ENCODE measurements at places on chromosomes 13 and 19.

DNA sequence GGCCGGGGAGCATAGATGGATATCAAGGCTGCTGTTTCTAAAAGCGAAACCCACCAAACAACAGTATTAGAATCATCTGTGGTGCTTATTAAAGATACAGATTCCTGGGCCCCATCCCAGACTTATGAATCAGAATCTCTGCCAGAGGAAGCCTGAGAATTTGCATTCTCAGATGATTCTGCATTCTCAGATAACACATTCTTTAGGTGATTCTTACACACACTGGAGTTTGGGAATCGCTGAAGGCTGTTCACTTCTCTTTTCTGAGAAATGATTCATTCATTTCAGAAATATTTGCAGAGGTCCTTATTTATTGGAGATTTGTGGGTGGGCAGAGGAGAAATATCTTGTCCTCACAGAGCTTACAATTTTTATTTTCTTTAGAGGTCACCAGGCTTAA lies 24.4 kb downstream of the ALOX5AP start:
- no peak for DNase-seq

- no peak for DNase-seq
Measured at GRCh38 chr19:40646743-40647254, 43.7 kb downstream of the NUMBL start.

DNA sequence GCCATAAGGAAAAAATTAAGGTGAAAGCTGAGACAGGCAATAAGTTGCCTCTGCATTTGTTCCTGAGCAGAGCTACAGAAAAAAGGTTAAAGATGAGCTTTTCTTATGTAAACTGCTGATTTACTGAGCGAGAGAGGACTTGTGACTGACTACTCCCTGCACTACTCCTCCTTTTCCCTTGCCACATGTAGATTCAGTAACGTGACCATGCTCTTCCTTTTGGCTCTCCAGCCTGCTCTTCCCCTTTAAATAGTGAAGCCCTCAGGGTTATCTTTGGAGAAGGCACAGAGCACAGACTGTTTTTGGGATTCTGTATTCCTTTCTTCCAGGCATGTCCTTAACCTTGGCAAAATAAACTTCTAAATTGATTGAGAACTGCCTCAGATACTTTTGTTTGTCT lies 630.2 kb downstream of the UQCRFS1 start:
- no peak for DNase-seq

GRCh38 chr13:76043874-76044273 lies 407.7 kb downstream of the LMO7 start:
- no peak for DNase-seq

GRCh38 chr13:60759499-60759898 lies 362.5 kb downstream of the TDRD3 start:
- no peak for DNase-seq

DNA sequence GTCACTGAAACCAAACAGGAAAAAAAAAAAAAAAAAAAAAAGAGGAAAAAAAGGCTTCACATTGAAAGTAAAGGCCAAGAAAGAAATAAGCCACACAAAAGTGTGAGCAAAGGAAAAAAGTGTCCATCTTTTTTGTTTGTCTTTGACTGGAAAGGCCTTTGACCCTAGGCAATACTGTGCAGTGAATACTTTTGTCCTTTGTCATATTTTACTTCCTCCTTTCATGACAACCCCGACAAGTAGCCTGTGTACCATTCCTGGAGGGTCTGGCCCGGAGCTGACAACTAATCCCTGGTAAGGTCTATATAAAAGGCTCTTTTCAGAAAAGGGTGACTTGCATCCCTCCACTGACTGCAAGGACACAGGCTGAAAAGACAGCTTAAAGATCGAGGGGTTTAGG lies 12.9 kb upstream of the MICU2 start:
- no peak for DNase-seq

GRCh38 chr13:19152403-19152802 lies 29.2 kb downstream of the TUBA3C start:
- DNase-seq = no peak

GRCh38 chr13:40340368-40341095 lies 325.9 kb downstream of the FOXO1 start:
- no peak for DNase-seq

- no peak for DNase-seq
Measured at GRCh38 chr19:35073941-35074340, 32.4 kb downstream of the HPN start.

- no peak for DNase-seq
Measured at GRCh38 chr13:80151016-80151415, 189.9 kb downstream of the SPRY2 start.

DNA sequence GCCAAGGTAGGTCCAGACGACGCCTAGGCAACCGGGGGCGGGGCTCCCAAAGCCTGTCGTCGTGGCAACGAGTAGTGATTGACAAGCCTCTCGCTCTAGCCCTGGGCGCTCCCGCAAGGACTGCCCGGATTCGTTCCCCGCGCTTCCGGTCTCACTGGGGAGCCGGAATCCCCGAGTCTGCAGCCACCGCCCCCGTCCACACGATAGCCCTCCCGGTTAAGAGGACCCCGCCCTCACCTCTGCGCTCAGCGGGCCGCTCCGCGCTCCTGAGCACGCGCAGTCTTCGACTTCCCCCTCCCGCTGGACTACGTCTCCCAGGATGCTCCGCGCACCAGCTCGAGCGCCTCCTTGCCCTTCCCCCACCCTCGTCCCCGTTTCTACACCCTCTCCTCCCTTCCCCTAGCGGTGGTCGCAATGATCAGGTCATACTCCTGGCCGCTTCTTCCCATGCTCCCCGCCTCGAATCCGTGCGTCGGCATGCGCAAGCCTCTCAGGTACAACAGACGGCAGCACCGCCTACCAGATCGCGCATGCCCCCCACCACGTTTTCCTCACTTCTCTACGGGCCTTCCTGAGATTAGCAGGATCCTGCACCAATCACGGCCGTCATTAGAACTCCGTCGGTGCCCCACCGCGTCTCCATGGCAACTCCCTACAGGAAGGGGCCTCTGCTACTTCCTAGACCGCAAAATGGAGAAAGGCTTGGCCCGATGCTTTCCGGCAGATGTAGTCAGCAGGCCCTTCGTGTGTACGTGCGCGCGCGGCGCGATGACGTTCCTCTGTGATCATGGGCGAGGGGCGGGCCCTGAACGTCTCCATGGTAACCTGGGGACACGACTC lies at the start of gene MZF1:
Gene MZF1 (minus strand): TSS at position 518 of the 840 bp plus-strand sequence. CDS start 1,946 bp downstream, outside the sequence.
- DNase-seq = peak; percentile 100

GRCh38 chr19:38203197-38203596 lies 20.8 kb downstream of the DPF1 start:
- DNase-seq = no peak

- peak; percentile 55 for DNase-seq
Measured at GRCh38 chr19:31214086-31214485, 135.2 kb downstream of the TSHZ3 start.

GRCh38 chr13:28615916-28616446 lies 42.9 kb upstream of the POMP start:
- no peak for DNase-seq

DNA sequence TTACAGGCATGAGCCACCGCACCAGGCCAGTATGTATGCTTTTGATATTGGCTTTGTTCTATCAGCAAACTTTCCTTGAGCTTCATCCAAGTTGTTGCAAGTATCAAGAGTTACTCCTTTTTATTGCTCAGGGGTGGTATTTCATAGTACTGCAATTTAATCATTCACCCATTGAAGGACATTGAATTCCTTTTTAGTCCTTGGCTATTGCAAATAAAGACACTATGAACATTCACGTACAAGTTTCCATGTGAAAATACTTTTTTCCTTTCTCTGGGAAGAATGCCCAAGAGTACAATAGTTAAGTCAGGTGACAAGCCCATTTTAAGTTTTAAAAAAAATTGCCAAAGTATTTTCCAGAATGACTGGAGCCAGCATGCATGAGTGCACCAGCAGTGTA lies 20.4 kb downstream of the CEACAM3 start:
- DNase-seq = no peak

DNA sequence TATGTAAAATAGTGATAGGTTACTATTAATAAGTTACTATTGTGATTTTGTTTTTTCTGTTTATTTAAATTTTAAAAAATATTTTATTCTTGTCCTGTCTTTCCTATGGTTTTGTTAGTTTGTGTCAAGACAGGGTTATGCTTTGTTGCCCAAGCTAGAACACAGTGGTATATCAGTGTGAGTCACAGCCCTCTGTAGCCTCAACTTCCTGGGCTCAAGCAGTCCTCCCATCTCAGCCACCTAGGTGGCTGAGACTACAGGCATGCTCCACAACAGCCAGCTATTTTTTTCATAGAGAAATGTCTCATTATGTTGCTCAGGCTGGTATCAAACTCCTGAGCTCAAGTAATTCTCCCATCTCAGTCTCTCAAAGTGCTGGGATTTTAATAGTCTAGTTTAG lies 99.5 kb downstream of the ZNF675 start:
- DNase-seq = no peak

- DNase-seq = no peak
Measured at GRCh38 chr19:5678071-5678718, 2.1 kb downstream of the MICOS13 start.

DNA sequence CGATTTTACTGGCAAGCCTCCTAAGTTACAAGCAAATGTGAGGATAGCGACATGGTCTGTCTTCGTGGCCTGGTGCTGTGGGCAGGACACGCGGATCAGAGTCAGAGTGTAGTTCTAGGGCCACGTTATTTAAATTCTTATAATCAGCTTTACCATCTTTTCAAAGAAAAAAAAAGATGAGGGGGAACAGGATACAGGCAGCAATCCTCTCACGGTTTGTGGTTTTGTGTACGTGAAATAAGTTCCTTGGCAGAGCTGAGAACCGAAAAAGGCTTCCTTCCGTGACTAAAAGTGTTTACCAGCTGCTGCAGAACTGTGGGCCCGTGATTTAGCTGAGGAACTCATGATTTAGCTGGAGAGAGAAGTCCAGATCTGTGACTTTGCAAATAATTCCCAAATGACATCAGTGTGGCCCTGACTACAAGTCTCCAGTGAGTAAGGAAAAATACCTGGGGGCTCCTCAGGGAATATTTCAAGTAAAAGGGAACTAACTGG lies 27.2 kb downstream of the RCBTB2 start:
- DNase-seq = peak; percentile 55

GRCh38 chr19:44782729-44783128 lies 5.0 kb downstream of the CBLC start:
- no peak for DNase-seq

DNA sequence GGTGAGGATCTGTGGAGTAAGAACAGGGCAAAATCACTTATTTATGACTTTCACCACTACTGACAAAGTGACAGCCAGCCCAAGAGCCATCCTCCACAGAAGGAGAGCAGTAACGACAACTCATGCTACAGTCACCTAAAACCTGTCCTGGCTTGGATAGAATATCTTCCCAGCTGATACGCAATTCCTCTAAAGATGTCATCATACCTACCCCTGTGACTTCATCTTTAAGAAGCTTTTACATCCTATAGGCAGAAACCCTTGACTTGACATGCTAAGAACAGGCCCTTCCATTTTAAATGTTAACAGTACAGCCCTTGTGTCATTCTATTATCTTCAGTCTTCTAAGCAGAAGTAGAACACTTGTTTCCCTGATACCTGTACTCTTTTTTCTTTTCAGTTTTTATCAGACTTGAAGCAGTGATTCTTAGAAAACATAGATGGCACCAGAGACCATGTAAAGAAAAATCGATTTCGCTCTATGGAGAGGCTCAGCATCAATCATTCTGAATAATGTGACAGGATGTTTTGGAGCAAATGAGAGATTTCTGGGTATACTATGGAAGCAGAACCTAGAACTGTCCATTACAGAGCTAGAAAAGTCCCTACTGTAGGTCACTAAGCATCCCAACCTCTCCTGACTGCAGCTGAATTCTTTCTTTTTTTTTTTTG lies 20.1 kb downstream of the STOML3 start:
- no peak for DNase-seq

- no peak for DNase-seq
Measured at GRCh38 chr13:100208626-100209025, 119.7 kb downstream of the PCCA start.

GRCh38 chr19:55146078-55146704 lies 2.8 kb downstream of the TNNT1 start:
- DNase-seq = no peak

- no peak for DNase-seq
Measured at GRCh38 chr13:57970404-57970803, 338.9 kb downstream of the PCDH17 start.

DNA sequence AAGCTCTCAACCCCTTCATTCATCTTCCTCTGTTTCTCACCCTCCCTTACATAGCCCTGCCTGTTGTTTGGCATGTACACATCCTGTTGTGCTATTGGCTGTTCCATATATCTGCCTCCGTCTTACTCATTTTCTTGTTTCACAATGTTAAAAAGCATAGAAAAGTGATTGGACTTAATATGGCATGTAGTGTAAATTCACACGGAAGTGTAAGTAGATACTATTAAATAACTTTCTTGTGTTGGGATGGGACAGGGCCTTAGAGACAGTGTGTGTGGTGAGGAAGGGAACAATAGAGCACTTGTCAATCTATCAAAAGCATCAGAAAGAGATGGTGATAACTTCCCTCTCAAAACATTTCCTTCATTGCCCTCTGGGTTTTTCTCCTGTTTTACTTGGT lies 12.3 kb downstream of the LMO7 start:
- DNase-seq = no peak

GRCh38 chr13:84393981-84394625 lies 511.8 kb upstream of the SLITRK1 start:
- no peak for DNase-seq

DNA sequence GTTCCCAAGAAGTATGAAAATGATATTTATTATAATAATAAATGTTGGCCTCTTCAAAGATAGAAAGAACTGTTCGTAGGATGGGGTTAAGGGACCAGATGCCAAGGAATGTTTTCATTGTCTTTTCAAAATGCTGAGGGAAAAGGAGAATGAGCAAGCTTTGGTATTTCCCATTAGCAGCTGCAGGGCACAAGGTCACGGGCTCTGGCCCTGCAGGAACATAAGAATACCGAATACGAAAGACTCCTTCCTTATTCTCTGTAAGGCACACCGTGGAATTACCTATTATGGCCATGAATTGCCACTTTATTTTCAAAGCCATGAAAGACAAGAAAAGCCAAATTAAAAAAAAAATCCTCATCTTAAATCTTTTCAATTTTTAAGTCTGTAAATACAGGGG lies 49.6 kb upstream of the OLFM4 start:
- DNase-seq = no peak

DNA sequence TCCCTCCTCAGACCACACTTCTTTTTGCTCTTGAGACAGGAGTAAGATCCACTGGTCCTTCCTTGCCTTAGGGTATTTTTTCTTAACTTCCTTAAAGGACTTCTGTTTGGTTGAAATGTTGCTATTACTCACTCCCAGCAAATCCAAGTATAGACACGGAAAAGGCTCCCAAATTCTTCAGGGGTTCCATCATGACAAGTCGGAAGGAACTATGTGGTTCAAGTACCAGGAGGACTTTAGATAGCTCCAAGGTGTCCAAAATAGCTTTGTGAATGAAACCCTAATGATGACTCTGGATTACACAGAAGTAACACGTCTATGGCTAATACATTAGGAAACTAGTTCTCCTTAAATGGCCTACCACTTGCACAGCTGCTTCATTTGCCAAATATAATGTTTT lies 238.7 kb downstream of the KCTD12 start:
- no peak for DNase-seq

GRCh38 chr13:40336228-40337221 lies 329.9 kb downstream of the FOXO1 start:
- DNase-seq = no peak

GRCh38 chr13:28685892-28686291 lies 27.0 kb downstream of the POMP start:
- no peak for DNase-seq

GRCh38 chr19:30692181-30692811 lies 320.1 kb downstream of the ZNF536 start:
- no peak for DNase-seq

- no peak for DNase-seq
Measured at GRCh38 chr13:91384896-91385295, 13.5 kb upstream of the GPC5 start.

GRCh38 chr19:4027146-4027545 lies 19.6 kb downstream of the PIAS4 start:
- no peak for DNase-seq

All from stimulated activated naive B cell treated with anti-CD40 and anti-IgM and Interleukin-4, amounts not matched to agents 10 μg/mL and 1 μg/mL and 100 μg/mL, for 72 hours (primary cell).